ENCODE measurements at places on chromosomes 3 and 15. TPM values are rescaled to one million over a fixed set of nuclear protein-coding genes. Genes with fewer than 3 reads are reported as not detected.

The TTC21A gene
- 2.0 TPM for total RNA-seq

The HTR3D gene
- not detected for total RNA-seq

The HRG gene
- total RNA-seq = not detected

The RTP1 gene
- total RNA-seq = under 0.01 TPM
